ENCODE measurements at places on chromosomes 11 and 22.

DNA sequence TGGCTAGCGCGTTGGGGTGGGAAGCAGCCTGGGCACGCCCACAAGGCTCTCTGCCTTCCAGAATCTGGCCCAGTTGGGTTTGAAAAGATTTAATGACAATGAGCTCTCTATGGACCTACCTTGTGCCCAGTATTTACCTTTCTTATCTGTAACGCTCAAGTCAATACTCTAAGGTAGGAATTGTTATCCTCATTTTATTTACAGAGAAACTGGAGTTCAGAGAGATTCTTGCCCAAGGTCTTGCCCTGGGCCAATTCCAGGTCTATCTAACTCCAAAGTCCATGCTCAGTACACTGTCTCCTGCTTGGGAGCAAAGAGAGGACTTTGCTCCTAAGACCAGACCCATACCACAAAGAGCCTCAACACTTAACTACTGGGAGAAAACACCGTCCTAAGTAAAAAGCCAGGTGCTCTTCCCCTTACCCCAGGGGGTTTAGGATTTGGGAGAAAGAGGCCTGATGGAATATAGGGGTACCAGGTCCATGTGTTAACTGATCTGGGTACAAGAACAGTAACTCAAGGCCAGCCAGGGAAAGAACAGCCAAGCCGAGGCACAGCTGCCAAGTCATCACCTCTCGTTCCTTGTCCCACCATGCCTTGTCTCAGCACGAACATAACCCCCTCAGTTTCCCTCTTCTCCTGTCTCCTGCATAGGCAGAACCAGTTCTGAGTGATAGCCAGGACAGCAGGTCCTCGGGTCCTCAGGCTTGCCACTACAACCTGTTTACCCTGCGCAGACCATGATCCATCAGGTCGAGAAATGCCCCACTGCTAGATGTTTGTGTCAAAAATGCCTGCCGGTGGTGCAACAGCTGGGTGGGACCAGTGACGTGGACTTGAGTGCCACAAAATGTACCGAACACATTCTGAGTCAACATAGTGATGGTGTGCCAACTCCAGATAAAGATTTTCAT, 14.6 kb downstream of the APOA4 start:
- peak; percentile 32 for DNase-seq

GRCh38 chr11:117407016-117407415, 79.4 kb downstream of the CEP164 start:
- no peak for DNase-seq

DNA sequence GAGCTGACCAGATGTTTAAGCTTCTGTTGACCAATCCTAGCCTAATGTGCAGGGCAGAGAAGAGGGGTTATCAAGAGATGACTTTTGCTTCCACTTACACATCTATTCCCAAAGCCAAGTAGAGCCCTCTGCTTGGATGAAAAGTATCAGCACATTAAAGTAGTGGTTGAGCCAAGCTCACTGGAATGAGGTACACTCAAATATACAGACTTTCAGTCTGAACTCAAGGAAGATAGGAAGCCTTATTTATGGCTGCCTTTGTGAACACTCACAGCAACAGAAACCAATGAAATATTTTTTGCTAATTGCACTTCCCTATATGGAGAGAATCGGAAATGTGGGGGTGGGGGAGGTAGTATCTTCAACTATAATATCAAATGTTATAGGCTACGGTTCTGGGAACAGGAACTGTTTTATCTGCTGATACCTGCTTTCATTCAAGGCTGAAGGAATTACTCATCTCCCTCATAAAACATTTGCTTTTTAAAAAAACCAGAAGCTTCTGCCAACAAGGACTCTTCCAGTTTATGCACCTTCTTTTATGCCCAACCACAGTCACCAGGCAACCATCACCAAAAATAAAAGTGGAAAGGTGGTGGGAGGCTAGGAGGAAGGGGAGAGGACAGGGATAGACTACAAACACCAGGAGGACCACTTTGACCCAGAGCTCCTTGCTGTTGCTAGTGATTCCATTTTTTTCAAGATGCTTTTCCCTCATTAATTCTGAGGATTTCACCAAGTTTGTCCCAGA, 91.2 kb downstream of the CLPB start:
- DNase-seq: no peak

DNA sequence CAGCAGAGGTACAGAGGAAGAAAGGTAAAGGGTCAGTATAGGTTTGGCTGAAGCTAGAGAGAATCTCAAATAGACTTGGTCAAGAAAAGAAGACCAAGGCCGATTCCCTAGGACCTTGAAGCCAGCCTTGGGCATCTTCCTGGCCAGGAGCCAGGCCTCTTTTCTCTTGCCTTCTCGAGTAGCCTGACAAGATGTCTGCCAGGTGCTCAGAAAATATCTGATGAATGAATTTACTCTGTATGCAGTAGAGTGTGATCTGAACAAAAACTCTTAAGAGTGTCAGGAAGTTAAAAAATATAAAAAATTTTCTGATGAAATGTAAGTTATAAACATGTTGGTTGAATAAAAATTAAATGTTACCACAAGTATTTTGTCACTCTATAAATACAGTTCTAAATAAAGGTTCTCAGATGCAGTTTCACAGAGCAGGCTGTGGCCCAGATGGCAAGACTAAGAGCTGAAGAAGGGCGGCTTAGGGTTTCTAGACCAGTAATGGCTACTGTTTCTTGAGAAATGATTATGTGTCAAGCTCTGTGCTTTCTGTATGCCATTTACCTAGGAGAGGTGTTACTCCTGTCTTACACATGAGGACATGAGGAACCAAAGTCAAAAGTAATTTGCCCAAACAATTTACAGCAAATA, 98.1 kb downstream of the ATXN10 start:
- peak; percentile 31 for DNase-seq

GRCh38 chr11:18986744-18987143, 47.5 kb upstream of the MRGPRX1 start:
- DNase-seq: no peak

- peak; percentile 33 for DNase-seq
Measured at GRCh38 chr11:77039491-77040400, 5.5 kb downstream of the B3GNT6 start.

DNA sequence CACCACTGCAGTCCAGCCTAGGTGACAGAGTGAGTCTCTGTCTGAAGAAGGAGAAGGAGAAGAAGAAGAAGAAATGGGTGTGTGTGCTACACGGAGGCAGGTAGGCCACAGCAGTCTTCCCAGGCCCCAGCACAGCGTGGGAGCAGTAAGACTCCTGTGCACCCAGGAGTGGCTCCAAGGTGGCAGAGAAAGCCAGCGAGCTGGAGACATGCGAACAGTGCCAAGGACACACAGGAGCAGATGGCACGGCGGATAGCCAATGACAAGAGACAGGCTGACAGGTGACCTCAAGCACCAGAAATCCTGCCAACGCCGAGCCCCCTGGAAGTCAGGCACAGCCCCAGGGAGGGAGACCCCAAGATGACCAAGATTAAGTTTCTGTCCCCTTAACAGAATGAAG, 9.0 kb upstream of the SCGB1A1 start:
- no peak for DNase-seq

DNA sequence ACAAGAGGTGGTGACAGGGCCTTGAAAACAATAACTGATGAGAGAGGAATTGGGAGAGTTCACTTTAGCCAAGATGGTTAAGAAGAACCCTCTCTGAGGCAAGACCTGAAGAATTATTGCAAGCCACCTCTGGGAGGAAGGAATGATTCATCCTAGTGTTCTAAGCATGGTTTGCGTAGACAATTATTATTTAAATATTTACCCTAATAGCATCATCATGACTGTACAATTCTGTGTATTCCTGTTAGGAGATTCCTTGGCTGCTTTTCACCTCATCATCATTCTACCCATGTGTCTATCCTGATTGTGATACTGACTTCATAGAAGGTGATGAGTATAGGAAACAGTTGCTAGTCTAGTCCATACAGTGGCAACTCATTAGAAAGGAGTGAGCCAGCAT, 264.4 kb downstream of the DDX10 start:
- DNase-seq: peak; percentile 99

GRCh38 chr22:37275134-37275533, 7.2 kb upstream of the CYTH4 start:
- no peak for DNase-seq

GRCh38 chr11:95512682-95513081, 276.9 kb downstream of the FAM76B start:
- DNase-seq: peak; percentile 88

DNA sequence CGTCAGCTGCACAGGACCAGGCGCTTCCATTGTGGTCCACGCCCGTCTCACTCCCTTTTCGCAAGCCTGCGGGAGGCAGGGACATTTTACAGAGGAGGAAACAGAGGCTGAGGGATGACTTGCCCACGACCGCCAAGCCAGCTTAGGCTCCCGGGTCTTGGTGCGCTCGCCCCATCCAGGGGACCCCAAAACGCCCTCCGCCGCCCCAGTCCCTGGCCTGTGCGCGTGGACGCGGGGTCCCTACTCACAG, 300 bp downstream of the WNT11 start:
- DNase-seq: no peak

GRCh38 chr11:104645261-104646222, 252.7 kb downstream of the CASP12 start:
- no peak for DNase-seq

- DNase-seq: no peak
Measured at GRCh38 chr11:72179049-72179803, 12.7 kb upstream of the FOLR1 start.

DNA sequence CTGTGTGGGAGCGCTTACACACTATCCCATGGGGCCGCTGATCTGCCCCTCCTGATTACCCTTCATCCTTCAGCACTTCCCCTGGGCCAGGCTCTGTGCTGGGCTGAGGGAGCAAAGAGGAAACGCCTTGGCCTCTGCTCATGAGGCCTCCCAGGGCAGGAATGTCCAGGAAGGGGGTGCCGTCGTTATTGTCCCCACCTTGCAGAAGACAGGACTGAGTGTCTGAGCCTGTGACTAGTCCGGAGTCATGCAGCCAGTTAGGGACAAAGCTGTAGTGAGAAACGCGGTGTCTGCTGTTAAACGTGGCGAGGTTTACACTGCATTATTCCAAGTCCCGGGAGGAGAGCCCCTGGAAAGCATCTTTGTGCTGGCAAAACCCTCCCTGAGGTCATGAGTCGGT, 160.0 kb downstream of the TRIM29 start:
- no peak for DNase-seq

DNA sequence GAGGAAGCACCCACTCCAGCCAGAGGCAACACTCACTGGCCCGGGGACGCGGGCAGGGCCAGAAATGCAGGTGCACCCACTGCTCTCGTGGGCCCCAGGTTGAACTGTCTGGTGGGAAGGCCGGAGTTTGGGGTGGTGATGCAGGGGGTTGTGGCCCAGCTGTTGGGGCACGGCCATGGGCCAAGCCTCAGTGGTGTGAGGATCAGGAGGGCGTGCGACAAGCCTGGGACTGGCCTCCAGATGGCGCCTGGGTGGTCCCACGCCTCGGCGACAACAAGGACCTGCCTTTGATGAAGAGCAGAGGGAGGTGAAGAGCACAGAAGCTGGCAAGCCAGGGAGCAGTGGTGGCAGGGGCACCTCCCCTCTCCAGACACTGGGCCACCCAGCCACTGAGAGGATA, 240.8 kb downstream of the BRD1 start:
- no peak for DNase-seq

- peak; percentile 13 for DNase-seq
Measured at GRCh38 chr11:125679397-125679796, 1.2 kb downstream of the ACRV1 start.

DNA sequence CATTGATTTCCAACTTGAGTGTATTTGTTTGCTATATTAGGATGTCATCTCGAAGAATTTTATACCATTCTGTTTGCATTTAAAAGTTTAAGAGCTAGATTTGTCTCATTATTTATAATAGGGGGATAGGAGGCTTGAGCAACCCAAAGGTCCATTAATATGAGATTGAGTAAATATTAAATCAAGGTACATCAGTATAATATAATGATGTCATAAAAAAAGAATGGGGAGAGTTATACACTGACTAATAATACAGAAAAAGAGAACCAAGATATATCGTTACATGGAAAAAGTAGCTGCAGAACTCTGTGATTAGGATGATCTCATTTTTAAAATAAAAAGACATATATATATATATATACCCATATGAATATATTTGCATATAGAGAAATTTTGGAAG, 19.4 kb downstream of the SPA17 start:
- DNase-seq: no peak

GRCh38 chr22:32421484-32421883, 9.4 kb upstream of the RTCB start:
- DNase-seq: no peak

GRCh38 chr11:32893343-32894148, 935 bp downstream of the QSER1 start:
- peak; percentile 26 for DNase-seq

DNA sequence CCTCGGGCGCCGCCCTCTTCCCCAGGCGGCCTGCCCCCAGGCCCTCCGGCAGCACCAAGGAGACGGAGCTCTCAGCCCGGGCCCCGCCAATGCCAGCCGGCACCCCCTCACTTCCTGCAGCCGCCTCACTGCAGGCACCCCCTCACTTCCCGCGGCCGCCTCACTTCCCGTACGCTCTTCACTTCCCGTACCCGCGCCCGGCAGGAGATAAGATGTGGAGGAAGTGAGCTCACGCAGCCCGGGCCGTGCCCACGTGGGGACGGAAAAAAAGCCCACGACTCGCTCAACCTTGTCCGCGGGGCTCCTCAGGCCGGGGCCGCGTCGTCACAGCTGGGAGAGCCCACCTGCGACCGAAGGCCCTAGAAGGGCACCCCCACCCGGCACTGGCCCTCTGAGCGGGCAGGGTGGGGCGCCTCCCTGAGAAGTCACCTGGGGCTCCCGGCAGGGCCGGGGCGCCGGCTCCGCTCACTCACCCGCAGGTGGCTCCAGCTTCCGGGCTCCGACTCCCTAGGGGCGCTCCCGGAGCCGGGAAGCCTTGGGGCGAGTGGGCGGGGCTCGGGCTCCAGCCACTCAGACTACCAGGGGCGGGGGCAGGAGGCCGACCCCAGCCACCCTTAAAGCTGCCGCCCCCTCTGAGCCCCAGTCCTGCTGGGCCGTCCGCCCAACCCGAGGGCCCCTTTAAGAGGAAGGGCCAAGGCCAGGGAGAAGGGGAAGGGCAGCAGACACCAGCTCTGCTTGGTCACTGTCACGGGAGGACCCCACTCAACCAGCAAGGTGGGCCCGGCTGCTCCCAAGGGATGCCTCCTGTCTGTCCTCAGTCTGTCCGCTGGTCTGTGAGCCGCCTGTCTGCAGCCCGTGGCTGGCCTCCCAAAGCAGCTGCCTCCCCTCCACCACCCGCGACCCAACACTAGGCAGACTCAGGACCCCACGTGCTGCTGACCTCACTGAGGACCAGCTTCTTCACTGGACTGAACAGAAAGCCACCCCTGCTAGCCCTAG, 31.4 kb downstream of the PISD start:
- DNase-seq: peak; percentile 74

Measured in IMR-90 (cell line).